A549 treated with ZK216348 at 1 μM for 4 hours (cell line): ENCODE measurements at places on chromosomes 12 and 14. TPM values are rescaled to one million over a fixed set of nuclear protein-coding genes. Genes with fewer than 3 reads are reported as not detected.

Gene DTX3
- total RNA-seq = 13.4 to 21.3 TPM (median 18.7 TPM) in 5 replicates

Gene KSR2
- total RNA-seq = 0.43 to 0.63 TPM (median 0.58 TPM) in 5 replicates

Gene BBS10
- total RNA-seq = 2.1 to 5.0 TPM (median 4.7 TPM) in 5 replicates

Gene KERA
- not detected in 5 replicates for total RNA-seq

Gene PARP2
- total RNA-seq = 19.6 to 28.9 TPM (median 20.4 TPM) in 5 replicates

Gene HOXC5
- 0.39 to 0.60 TPM (median 0.53 TPM) in 5 replicates for total RNA-seq

Gene GLTP
- total RNA-seq = 17.9 to 22.8 TPM (median 21.2 TPM) in 5 replicates

Gene FANCM
- 3.6 to 6.6 TPM (median 5.7 TPM) in 5 replicates for total RNA-seq

Gene RFLNA
- total RNA-seq = 0.25 to 0.28 TPM in 2 of 5 replicates, not detected in the others

Gene SLC25A21
- 0.34 to 2.3 TPM (median 0.75 TPM) in 5 replicates for total RNA-seq

Gene C3AR1
- total RNA-seq = not detected in 5 replicates

Gene TXNDC16
- 0.78 to 1.4 TPM (median 1.0 TPM) in 5 replicates for total RNA-seq

Gene PLA2G1B
- not detected in 5 replicates for total RNA-seq

Gene TSPAN8
- total RNA-seq = 0.21 to 0.69 TPM (median 0.45 TPM) in 4 of 5 replicates, not detected in the other

Gene C12orf50
- total RNA-seq = not detected in 5 replicates

Gene IL22
- not detected in 5 replicates for total RNA-seq

Gene KLRC2
- 0.85 to 2.1 TPM (median 1.4 TPM) in 5 replicates for total RNA-seq

Gene C14orf132
- total RNA-seq = 2.9 to 6.1 TPM (median 5.3 TPM) in 5 replicates

Gene CPNE6
- not detected in 5 replicates for total RNA-seq

Gene TAS2R43
- total RNA-seq = not detected in 5 replicates

Gene GPATCH2L
- total RNA-seq = 13.5 to 27.7 TPM (median 23.3 TPM) in 5 replicates

Gene FAM90A1
- 0.10 to 0.24 TPM (median 0.12 TPM) in 3 of 5 replicates, not detected in the others for total RNA-seq

Gene SLC38A4
- total RNA-seq = 0.12 TPM in 1 of 5 replicates, not detected in the others
